ENCODE measurements at places on chromosomes 12 and 14.

DNA sequence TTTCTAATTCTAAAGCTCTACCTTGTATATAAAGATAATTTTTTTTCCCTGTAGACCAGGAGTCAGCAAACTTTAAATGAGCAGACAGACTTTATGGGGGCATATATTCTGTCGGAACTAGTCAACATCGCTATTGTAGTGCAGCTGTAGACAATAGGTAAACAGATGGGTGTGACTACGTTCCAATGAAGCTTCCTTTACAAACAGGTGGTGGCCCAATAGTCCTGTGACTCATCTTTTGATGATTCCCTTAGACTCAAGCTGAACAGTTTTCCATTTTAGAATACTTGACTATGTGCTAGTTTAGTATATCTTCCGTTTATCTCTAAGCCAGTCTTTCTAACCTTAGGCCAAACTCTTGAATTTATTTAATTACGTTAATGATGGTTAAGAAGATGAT is 16.3 kb downstream of the MUCL1 start:
- no peak for DNase-seq

DNA sequence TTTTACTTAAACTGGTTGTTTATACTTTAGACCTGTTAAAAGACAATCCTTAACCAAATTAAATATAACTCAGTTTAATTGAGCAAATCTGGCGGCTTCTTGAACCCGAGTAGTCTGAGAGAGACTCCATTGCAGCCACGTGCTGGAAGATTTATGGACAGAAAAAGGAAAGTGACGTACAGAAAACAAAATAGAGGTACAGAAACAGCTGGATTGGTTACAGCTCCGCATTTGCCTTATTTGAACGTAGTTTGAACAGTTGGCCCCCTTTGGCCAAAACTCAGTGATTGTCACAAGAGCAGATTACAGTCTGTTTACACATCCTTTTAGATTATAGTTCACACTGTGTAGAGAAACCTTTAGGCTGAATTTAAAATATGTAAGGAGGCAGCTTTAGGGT is 155.9 kb downstream of the RAD51B start:
- DNase-seq, result no peak

GRCh38 chr14:74596741-74597450 is 15.1 kb downstream of the LTBP2 start:
- DNase-seq, result peak; percentile 93

GRCh38 chr14:98742001-98742400 is 530.0 kb downstream of the BCL11B start:
- no peak for DNase-seq

DNA sequence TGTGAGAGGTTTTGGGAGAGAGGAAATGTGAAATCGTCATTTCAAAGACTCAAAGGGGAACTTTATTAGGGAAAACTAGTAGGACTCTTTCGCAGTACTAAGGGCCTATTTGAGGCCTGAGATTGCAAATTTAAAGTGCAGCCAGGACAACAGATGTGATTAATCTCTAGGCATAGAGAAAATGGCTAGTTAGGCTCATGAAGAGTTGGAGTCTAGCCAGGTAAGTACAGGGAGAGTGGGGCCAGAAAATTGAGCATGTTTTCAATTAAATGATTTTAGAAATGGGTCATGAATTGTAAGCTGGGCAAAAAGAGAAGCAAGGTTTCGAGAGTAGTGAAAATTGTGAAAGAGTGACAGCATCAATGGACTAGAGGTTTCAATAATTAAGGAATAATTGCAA is 91.9 kb upstream of the LMNTD1 start:
- DNase-seq, result peak; percentile 52

DNA sequence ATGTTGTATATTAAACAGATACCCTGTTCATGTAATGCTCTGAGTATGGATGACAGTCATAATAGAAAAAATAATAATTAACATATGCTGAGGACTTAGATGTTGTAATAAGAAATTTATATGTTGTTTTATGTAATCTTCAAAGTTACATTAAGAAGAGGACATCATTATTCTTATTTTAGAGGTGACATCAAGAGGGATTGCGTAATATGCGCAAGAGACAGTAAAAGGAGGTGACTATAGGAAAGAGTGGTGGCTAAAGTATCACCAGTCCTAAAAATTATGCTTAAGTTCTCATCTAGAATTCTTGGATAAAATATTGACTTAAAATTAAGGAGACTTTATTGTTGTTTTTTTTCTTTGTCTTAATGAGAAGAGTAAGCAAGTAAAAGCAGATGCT is 323.9 kb downstream of the KCNC2 start:
- DNase-seq, result no peak

- DNase-seq, result no peak
Observed at GRCh38 chr12:80170915-80171314, 71.6 kb downstream of the OTOGL start.

- no peak for DNase-seq
Observed at GRCh38 chr12:130537655-130538054, 178.4 kb downstream of the RIMBP2 start.

DNA sequence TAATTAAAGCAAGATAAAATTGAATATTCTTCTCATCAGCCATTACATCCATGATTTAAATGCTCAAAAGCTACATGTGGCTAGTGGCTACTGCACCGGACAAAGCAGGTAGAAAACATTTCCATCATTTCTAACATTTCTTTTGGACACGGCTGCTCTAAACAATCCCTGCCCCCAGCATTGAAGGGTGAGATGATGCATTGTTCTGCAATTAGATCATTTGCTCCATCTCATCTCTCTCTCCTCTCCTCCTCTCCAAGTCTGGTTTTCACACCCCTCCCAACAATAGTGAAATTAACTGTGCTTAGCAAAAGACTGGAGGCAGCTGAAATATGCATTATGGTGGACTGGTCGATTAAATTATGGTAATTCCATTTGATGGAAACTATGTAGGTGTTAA is 288.5 kb downstream of the KSR2 start:
- peak; percentile 71 for DNase-seq

DNA sequence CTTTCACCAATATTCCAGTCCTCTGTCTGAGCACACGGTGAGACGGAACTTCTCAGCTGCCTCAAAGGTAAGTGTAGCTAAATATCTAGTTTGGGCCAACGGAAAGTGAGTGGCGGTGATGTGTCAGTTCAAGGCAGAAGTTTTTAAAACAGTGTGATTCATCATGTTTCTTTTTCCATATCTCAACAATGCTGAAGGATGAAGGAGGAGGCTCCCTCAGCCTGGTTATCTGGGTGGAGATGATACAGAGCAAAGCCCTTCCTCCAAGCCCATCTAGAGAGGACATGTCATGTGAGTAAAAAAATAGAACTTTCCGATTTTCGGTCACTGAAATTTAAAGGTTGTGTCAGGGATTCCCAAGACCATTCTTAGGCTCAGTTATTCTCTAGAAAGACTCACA is 13.1 kb upstream of the ANP32D start:
- DNase-seq, result no peak

DNA sequence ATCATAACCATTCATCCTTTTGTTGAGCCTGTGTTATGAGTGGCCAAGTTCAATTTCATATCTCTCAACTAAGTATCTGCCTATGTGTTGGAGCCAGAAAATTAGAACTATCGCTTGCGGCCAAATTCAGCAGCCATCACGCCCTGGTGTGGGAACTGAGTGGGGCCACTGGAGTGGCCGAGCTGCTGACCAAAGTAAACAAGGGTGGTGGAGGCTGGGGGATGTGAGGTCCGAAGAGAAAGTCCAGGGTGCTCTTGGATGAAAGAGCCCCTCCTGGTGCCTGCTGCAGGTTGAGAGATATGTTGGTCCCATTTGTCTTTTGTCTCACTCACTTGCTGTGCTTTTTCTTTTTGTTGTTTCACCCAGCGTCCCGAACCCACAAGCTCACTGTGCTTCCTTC is 14.9 kb downstream of the ADGRD1 start:
- DNase-seq, result no peak

DNA sequence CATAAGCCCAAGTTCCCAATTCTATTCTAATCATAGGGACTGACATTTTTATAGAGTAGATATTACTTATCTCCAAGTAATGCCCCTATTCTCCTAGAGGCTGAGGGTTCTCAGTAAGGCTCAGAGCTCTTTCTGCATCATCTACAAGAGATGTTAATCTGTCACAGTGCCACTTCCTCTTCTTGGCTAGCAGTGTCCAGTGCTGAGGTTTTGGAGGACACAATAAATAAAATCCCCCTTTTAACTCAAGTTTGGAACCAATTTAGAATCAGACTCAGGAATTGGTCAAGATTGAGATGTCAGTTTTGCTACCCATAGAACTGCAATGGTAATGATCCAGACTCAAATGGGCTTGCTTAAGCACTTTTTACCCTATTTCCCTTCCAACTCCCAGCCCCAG is 154.1 kb upstream of the ARID2 start:
- DNase-seq, result no peak

GRCh38 chr12:94262228-94263010 is 114.0 kb downstream of the PLXNC1 start:
- peak; percentile 93 for DNase-seq

GRCh38 chr14:37545174-37545573 is 49.9 kb downstream of the FOXA1 start:
- peak; percentile 4 for DNase-seq

DNA sequence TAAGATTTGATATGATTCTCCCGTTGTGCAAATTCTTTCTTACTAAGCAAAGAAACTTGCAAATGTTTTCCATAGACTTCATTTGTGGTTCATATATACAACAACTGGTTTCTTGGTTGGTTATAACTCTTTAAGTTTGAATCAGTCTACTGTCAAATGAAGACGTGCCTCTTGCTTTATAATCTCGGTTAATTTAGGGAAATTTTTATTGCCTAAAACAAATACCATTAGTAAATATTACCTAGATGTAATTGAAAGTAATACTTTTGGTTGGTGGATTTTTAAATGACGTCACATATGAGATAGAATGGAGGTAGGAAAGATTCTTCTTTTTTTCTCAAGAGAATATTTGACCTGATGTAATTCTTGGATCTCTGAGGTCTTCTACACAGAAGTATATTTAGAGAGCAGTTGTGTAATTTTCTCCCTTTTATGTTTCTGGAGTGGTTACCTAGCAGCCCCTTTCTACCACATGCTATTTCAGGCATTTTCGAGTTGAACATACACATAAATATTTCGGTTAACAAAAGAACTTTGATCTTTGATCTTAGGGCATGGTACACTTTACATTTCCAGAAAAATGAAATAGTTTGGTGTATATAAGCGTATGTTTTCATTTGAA is 1.7 kb downstream of the ATF7IP start:
- peak; percentile 54 for DNase-seq

Measured in AG10803 (cell line).